Smooth muscle cell of trachea (primary cell): ENCODE measurements at places on chromosomes 3 and 15. TPM values are rescaled to one million over a fixed set of nuclear protein-coding genes. Genes with fewer than 3 reads are reported as not detected.

Gene OR5K2
- not detected in 2 replicates for total RNA-seq

Gene KNL1
- total RNA-seq: 1.2 and 28.2 TPM in 2 replicates

Gene ACAN
- total RNA-seq: under 0.01 and 3.6 TPM in 2 replicates

Gene SLC38A3
- total RNA-seq: not detected in 2 replicates
